ENCODE measurements at places on chromosomes 7 and 10.
A peak's percentile ranks its signal among the peaks of the same experiment; 100 is the strongest.

DNA sequence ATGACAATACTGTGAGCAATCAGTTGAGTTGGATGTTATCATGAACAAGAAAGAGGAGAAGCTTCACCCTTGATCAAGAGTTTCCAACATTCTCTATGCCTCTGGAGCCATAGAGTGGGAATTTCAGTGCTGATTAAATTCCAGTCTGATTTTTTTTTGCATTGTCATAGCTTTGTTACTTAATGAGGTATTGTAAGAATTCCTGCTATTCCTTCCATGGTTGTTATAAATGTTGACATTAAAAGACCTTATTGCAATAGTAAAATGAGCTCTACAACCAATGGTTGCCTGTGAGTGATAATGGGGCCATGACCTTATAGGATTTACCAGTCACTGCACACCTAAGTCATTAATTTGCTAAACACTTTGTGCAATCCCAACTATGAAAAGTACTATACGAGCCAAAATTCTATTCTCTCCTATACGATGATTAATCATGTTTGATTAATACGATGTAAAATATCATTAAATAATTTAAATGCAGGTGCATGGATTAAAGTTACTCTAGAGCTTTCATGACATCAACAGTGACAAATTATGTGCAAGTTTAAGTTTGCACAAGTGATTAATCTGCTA, 353.2 kb upstream of the KLF6 start:
- H3K27me3 ChIP-seq, result no peaks in the 10 kb centered on the region
- no peak for DNase-seq
- no peaks in the 10 kb centered on the region for H3K36me3 ChIP-seq
- no peaks in the 10 kb centered on the region for H3K4me1 ChIP-seq
- H3K4me3 ChIP-seq, result no peak overlapping the region
- H3K27ac ChIP-seq, result no peak overlapping the region

GRCh38 chr10:97903128-97904017, 53.7 kb downstream of the GOLGA7B start:
- H3K36me3 ChIP-seq, result no peaks in the 10 kb centered on the region
- H3K27ac ChIP-seq, result no peak overlapping the region
- H3K4me3 ChIP-seq, result no peak overlapping the region
- H3K4me1 ChIP-seq, result no peaks in the 10 kb centered on the region
- H3K27me3 ChIP-seq, result peaks cover 24% of the 10 kb centered on the region
- DNase-seq, result no peak

DNA sequence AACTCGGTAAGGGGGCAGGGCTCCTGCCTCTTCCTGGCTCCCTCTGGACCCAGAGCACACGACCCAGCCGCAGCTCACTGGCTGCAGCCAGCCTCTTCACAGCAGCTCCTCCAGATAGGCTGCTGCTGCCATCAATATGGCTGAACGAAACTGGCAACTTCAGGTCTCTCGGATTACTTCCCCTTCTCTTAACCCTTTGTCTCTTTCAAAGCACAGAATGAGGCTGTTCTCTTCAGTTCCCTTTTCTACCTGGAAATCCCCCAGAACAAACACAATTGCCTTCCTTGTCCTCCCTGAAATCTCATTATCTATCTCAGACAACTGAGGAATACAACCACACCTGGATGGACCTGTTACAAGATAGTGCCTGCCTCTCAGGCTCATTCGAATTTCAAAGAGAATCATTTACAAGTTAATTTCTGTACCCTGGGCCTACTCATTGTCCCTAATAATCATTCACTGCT, 193.4 kb upstream of the MBL2 start:
- H3K4me3 ChIP-seq, result no peak overlapping the region
- no peak overlapping the region for H3K27ac ChIP-seq
- no peaks in the 10 kb centered on the region for H3K4me1 ChIP-seq
- no peak for DNase-seq
- no peaks in the 10 kb centered on the region for H3K36me3 ChIP-seq
- no peaks in the 10 kb centered on the region for H3K27me3 ChIP-seq

DNA sequence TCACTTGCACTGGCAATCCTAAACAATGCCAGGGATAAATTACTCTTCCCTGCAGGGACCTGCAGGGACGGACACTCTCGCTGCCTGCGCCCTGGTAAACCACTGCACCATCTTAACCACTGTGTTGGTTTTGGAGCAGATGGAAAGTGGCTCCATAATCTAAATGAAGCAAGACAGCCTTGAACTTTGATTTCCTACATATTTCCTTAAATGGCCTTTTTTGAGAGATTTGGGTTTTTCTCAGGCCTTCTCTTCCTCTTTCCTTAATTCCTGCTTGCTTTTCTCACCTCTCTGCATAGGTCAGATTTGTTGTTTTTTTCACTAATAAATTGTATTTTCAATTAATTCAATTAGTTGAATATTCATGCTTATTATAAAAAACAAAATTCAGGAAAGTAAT, 2.8 kb downstream of the PILRA start:
- H3K4me3 ChIP-seq, result no peak overlapping the region
- no peaks in the 10 kb centered on the region for H3K27me3 ChIP-seq
- DNase-seq, result no peak
- H3K36me3 ChIP-seq, result peaks cover 9% of the 10 kb centered on the region
- H3K27ac ChIP-seq, result no peak overlapping the region

- H3K27me3 ChIP-seq, result no peaks in the 10 kb centered on the region
- no peaks in the 10 kb centered on the region for H3K36me3 ChIP-seq
- no peak overlapping the region for H3K27ac ChIP-seq
- no peaks in the 10 kb centered on the region for H3K4me1 ChIP-seq
These were observed 105.9 kb downstream of the ARHGAP12 start for GRCh38 chr10:31822616-31823318.

DNA sequence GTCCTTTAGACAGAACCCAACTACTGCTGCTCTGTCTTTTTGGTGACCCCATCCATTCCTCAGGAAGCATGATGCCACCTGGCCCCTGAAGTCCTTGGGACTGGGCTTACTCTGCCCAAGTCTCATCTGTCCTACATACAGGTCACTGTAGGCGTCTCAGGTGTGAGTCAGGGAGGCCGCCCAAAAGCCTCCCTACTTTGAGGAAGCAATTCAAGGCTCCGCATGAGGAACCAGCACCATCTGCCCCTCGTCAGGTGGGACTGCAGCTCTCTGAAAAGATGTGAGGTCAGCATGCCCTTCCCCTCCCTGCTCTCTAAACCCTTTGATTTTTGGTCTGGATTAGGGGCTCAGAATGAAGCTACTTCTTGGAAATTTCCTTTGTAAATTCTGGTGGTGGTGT, 354.8 kb downstream of the CXCL12 start:
- H3K4me1 ChIP-seq, result no peaks in the 10 kb centered on the region
- H3K27ac ChIP-seq, result no peak overlapping the region
- no peak overlapping the region for H3K4me3 ChIP-seq
- no peaks in the 10 kb centered on the region for H3K27me3 ChIP-seq

- peak overlapping the region; percentile 94 for H3K27ac ChIP-seq
- H3K4me3 ChIP-seq, result no peak overlapping the region
- H3K36me3 ChIP-seq, result no peaks in the 10 kb centered on the region
- H3K27me3 ChIP-seq, result peaks cover 26% of the 10 kb centered on the region
These were observed 5.2 kb downstream of the IKZF1 start for GRCh38 chr7:50309721-50310120.

GRCh38 chr7:134084488-134085144, 42.5 kb upstream of the LRGUK start:
- no peaks in the 10 kb centered on the region for H3K36me3 ChIP-seq
- no peak for DNase-seq
- no peaks in the 10 kb centered on the region for H3K27me3 ChIP-seq
- H3K4me1 ChIP-seq, result no peaks in the 10 kb centered on the region
- H3K27ac ChIP-seq, result no peak overlapping the region

GRCh38 chr10:52807803-52808202, 35.2 kb upstream of the MBL2 start:
- no peaks in the 10 kb centered on the region for H3K4me1 ChIP-seq
- H3K27me3 ChIP-seq, result no peaks in the 10 kb centered on the region
- H3K36me3 ChIP-seq, result no peaks in the 10 kb centered on the region
- no peak overlapping the region for H3K27ac ChIP-seq
- no peak overlapping the region for H3K4me3 ChIP-seq

GRCh38 chr10:28985137-28985885, 303.6 kb upstream of the LYZL1 start:
- H3K4me3 ChIP-seq, result no peak overlapping the region
- H3K27me3 ChIP-seq, result no peaks in the 10 kb centered on the region
- H3K4me1 ChIP-seq, result peaks cover 19% of the 10 kb centered on the region
- no peak for DNase-seq
- H3K27ac ChIP-seq, result no peak overlapping the region

DNA sequence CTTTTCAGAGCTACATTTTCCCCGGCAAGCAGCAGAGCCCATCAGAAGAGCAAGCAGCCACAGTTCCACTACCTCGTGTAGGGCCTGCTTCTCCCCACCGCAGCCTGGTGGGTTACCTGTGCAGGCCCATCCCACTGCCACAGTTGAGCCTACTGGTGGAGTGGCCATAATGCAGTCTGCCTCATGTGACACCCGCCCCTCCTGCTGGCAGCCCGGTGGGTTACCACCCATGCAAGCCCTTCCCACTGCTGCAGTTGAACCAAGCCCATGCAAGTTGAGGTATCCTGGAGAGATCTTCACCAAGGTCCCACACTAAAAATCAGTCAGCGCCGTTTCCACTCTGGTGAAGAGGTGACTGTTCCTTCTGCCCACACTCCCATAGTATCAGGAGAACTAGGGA, 32.1 kb upstream of the CNNM1 start:
- DNase-seq, result no peak
- no peak overlapping the region for H3K27ac ChIP-seq
- H3K4me3 ChIP-seq, result no peak overlapping the region
- H3K4me1 ChIP-seq, result no peaks in the 10 kb centered on the region
- H3K27me3 ChIP-seq, result no peaks in the 10 kb centered on the region
- H3K36me3 ChIP-seq, result no peaks in the 10 kb centered on the region

DNA sequence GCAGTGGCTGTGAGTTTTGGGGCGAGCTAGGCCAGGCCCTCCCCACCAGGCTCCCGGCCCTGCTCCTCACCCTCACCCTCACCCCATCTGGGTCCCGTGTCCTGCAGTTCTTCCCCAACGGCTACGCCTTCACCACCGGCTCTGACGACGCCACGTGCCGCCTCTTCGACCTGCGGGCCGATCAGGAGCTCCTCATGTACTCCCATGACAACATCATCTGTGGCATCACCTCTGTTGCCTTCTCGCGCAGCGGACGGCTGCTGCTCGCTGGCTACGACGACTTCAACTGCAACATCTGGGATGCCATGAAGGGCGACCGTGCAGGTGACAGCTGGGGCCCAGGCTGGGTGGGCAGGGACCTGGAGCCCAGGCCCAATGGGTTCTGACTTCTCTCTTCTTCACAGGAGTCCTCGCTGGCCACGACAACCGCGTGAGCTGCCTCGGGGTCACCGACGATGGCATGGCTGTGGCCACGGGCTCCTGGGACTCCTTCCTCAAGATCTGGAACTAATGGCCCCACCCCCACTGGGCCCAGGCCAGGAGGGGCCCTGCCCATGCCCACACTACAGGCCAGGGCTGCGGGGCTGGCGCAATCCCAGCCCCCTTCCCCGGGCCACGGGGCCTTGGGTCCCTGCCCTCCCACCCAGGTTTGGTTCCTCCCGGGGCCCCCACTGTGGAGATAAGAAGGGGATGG, 4.9 kb downstream of the GNB2 start:
- peak overlapping the region; percentile 50 for H3K27ac ChIP-seq
- no peaks in the 10 kb centered on the region for H3K27me3 ChIP-seq
- H3K36me3 ChIP-seq, result no peaks in the 10 kb centered on the region
- peaks cover 5% of the 10 kb centered on the region for H3K4me1 ChIP-seq
- no peak overlapping the region for H3K4me3 ChIP-seq

GRCh38 chr10:43250615-43251418, 16.0 kb downstream of the RASGEF1A start:
- no peaks in the 10 kb centered on the region for H3K27me3 ChIP-seq
- H3K4me3 ChIP-seq, result no peak overlapping the region
- H3K4me1 ChIP-seq, result no peaks in the 10 kb centered on the region
- DNase-seq, result no peak
- H3K27ac ChIP-seq, result no peak overlapping the region

- no peak overlapping the region for H3K27ac ChIP-seq
- DNase-seq, result no peak
- H3K4me3 ChIP-seq, result no peak overlapping the region
- no peaks in the 10 kb centered on the region for H3K27me3 ChIP-seq
- no peaks in the 10 kb centered on the region for H3K36me3 ChIP-seq
These were observed 54.5 kb downstream of the FRMD4A start for GRCh38 chr10:14276210-14276609.

GRCh38 chr7:79236352-79237028, 217.0 kb downstream of the MAGI2 start:
- DNase-seq, result no peak
- no peak overlapping the region for H3K4me3 ChIP-seq
- H3K36me3 ChIP-seq, result no peaks in the 10 kb centered on the region
- no peak overlapping the region for H3K27ac ChIP-seq
- no peaks in the 10 kb centered on the region for H3K4me1 ChIP-seq

- H3K27me3 ChIP-seq, result no peaks in the 10 kb centered on the region
- no peak overlapping the region for H3K27ac ChIP-seq
- H3K36me3 ChIP-seq, result no peaks in the 10 kb centered on the region
- DNase-seq, result peak; percentile 88
These were observed 103.4 kb downstream of the ITIH5 start for GRCh38 chr10:7563368-7563767.

DNA sequence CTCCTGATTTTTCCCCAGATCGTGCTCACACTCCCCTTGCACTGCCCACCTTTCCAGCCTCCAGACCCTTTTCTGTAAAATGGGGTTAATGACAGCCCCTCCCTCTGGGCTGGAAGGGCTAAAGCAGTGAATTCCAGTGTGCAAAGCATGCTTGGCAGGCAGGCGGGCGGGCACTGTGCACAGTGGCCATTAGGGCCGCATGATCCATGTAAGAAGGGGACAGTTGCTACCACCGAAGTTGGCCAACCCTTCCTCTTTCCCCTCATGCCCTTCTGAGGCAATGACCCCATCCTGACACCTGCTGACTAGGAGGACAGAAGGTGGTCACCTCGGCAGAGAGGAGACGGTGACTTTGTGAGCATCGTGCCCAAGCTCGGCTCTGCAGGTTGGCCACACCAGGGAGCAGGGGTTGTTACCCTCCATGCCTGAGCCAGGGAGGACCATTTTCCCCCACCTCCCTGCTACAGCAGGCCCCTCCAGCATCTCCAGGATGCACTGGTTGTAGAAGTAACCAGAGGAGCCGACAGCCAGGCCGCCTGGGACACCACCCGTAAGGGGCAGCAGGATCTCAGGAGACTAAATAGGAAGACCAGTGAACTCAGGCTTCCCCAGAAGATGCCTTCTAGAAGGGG, 166.4 kb downstream of the SLIT1 start:
- no peaks in the 10 kb centered on the region for H3K27me3 ChIP-seq
- no peak for DNase-seq
- no peaks in the 10 kb centered on the region for H3K36me3 ChIP-seq
- H3K27ac ChIP-seq, result no peak overlapping the region

GRCh38 chr10:62402508-62402907, 28.3 kb downstream of the ZNF365 start:
- H3K36me3 ChIP-seq, result no peaks in the 10 kb centered on the region
- H3K27me3 ChIP-seq, result no peaks in the 10 kb centered on the region
- H3K4me1 ChIP-seq, result no peaks in the 10 kb centered on the region
- H3K27ac ChIP-seq, result no peak overlapping the region
- no peak overlapping the region for H3K4me3 ChIP-seq
- no peak for DNase-seq

- no peaks in the 10 kb centered on the region for H3K36me3 ChIP-seq
- H3K4me1 ChIP-seq, result no peaks in the 10 kb centered on the region
- H3K27me3 ChIP-seq, result no peaks in the 10 kb centered on the region
- no peak for DNase-seq
- no peak overlapping the region for H3K27ac ChIP-seq
These were observed 97.7 kb upstream of the MTPN start for GRCh38 chr7:136074843-136075242.
